NCI-H1930 (cell line): ENCODE measurements at places on chromosomes 13 and 19.

DNA sequence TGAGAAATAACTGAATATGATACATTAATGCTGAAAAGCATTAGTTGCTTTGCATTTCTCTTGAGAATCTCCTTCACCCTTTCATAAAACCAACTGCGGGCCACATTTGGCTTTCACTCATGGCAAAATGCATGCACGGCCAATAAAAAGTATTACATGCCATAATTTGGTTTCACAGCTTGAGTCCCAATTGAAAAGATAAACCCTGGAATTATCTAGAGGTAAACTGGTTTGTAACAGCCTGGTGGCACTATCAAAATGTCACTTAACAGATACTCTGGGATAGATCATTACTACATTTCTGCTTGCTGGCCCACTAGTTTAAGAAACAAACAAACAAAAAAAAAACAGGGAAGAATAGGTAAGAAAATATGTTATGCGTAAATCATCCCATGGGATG, 3.9 kb downstream of the OBI1 start:
- DNase-seq = no peak

GRCh38 chr19:8331263-8331845, 10.1 kb downstream of the RPS28 start:
- DNase-seq = no peak

DNA sequence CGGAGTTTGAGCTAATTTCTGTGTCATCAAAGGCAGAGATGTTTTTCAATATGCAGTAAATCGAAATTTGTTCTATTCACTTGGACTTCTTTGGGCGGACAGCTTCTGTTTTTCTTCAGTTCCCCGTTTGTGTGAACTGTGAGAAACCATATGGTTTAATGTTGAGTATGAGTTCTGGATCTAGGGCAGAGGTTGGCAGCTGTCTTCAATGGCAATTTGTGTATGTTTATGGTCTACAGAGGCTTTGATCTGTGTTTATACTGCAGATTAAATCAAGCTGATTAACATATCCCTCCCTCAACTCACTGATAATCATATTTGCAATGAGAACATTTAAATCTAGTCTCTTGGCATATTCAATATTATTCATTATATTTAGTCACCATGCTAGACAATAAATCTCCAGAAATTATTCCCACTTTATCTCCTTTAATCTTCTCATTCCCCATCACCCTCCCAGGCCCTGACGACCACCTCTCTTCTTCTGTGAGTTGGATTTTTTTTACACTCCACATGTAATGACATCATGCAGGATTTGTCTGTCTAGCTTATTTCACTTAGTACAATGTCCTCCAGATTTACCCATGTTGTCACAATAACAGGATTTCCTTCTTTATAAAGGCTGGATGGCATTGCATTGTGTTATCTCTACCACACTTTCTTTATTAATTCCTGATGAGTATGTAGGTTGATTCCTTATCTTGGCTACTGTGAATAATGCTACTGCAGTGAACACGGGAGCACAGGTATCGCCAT, 9.0 kb downstream of the ZNF331 start:
- no peak for DNase-seq

- no peak for DNase-seq
These were observed 1.3 kb upstream of the SNAPC2 start for GRCh38 chr19:7918615-7919421.

- DNase-seq = no peak
These were observed 47.6 kb downstream of the CEP89 start for GRCh38 chr19:32924200-32924599.

GRCh38 chr19:14416817-14417231, 2.3 kb downstream of the DDX39A start:
- DNase-seq = no peak

DNA sequence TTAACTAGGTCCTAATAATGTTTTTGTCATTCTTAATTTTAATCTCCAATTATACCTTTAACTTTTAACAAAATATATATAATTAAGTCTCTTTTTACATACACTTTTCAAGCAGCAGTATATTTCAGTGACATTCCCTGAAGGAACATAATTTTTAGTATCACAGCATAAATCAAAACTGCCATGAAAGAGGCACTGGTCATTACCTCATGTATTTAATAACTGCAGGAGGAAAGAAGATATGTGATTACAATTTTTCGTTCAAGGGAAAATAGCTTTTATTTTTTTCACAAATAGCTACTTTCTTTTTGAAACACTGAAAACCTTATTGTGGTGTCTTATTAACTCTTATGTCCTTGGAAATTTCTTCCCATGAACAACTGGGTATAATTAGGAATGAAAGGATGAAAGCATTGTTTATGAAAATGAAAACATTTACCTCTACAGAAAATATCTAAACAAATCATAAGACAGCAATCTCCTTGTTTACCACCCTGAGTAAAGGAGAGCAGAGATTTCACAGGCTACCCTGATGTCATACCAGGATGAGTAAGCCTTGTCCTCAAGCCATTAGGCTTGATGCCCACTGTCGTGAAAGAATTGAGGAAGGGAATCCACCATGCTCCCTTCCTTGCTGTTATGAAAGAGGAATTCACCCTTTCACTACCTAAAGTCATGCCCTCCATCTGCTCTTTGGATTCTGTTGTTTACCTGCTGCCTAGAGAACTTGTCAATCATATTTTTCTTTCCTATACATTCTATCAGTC, 877.2 kb upstream of the PCDH20 start:
- no peak for DNase-seq

GRCh38 chr13:65603160-65603559, 1627.0 kb downstream of the PCDH9 start:
- DNase-seq = no peak

DNA sequence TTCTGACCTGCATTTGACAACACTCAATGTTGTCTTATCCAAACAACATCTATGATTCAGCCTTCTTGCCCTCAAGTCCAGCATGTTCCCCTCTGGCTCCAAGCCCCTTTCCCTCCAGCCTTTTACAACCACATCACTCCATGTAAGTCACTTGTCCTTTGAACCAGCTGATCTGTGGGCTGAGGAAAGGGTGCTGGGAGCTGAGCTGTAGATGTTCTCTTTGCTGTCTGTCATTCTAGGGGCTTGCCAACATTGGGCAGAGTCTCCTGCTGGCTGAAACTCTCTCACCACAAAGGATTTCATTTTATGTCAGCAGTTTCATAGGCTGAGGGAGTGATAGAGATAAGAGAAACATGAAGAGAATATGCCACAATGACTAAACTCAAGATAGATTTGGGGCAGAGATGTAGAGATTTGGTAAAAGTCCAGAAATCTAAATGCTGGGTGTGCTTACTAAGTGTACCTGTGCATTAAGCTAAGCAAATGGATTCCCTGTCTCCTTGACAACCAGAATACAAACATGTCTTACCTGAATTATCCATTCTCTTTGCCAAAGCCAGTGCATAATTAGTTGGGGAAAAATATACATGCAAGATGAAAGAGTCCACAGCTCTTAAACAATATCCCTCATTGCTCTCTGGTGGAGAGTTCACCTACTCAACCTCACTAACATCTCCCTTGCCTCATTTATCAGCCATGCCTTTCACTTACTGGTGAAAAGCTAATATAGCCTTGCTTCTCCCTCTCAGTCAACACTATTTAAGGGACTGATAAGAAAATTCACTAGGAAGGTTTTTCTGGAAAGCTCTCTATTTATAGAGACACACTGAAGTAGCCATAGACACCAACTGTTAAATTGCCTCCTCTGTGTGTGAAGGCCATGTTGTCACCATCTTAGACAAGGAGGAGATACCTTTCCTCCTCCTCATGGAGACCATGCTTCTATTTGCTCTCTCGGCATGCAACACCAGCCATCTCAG, 175.5 kb upstream of the SERP2 start:
- DNase-seq = no peak

DNA sequence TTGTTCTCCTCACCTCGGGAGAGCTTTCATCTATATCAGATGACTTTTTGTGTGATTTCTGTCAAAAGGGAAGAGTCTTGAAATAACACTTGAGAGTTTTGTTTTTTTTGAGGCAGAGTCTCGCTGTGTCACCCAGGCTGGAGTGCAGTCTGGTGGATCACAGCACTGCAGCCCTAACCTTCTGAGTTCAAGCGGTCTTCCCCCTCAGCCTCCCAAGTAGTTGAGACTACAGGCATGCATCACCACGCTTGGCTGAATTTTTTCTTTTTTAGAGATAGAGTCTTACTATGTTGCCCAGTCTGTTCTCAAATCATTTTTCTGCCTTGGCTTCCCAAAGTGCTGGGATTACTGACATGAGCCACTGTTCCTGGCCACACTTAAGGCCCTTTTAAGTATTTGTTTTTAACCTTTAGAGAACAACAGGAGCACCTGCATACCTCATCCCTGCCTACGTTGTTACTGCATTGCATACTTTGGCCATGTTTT, 11.4 kb downstream of the NDFIP2 start:
- no peak for DNase-seq

GRCh38 chr19:33726756-33727155, 69.9 kb upstream of the KCTD15 start:
- no peak for DNase-seq

GRCh38 chr19:51810223-51810622, 15.3 kb downstream of the FPR3 start:
- no peak for DNase-seq

DNA sequence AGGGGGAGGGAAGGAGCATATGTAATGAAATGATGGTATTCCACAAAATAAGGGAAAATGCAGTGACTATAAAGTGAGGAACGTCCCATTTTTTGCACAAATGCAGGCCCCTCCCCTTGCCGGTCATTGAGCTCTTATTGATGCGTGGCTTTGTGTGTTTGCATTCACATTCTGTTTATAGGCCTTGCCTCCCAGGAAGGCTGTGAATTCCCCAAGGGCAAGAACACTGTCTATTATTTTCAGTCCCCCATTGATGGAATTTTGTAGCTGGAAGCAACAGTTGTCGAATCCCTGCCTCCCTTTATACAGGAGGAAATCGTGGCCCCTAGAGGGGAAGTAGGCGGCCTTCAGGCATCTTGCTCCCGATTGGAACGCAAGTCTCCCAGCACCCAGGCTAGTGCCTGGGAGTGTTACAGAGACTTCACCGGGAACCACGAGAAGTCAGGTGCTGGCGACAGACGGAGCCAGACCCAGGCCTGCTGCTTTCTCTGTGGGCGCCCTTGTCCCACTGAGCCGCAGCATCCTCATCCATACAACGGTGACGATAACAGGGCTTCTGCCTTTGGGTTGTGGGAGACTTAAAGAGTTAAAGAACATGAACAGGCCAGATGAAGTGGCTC, 6.9 kb downstream of the SBSN start:
- DNase-seq = no peak

- DNase-seq = no peak
These were observed 14.7 kb upstream of the USP12 start for GRCh38 chr13:27186295-27186694.

DNA sequence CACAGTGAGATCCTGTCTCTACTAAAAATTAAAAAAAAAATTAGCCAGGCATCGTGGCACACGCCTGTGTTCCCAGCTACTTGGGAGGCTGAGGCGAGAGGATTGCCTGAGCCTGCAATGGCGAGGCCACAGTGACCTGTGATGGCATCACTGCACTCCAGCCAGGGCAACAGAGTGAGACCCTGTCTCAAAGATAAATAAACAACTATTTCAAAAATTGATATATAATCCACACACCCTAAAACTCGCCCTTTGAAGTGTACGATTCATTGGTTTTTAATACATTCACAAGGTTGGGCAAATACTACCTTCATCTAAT, 12.1 kb upstream of the TICAM1 start:
- no peak for DNase-seq

- DNase-seq = no peak
These were observed 985.4 kb downstream of the DIAPH3 start for GRCh38 chr13:59178344-59178743.

DNA sequence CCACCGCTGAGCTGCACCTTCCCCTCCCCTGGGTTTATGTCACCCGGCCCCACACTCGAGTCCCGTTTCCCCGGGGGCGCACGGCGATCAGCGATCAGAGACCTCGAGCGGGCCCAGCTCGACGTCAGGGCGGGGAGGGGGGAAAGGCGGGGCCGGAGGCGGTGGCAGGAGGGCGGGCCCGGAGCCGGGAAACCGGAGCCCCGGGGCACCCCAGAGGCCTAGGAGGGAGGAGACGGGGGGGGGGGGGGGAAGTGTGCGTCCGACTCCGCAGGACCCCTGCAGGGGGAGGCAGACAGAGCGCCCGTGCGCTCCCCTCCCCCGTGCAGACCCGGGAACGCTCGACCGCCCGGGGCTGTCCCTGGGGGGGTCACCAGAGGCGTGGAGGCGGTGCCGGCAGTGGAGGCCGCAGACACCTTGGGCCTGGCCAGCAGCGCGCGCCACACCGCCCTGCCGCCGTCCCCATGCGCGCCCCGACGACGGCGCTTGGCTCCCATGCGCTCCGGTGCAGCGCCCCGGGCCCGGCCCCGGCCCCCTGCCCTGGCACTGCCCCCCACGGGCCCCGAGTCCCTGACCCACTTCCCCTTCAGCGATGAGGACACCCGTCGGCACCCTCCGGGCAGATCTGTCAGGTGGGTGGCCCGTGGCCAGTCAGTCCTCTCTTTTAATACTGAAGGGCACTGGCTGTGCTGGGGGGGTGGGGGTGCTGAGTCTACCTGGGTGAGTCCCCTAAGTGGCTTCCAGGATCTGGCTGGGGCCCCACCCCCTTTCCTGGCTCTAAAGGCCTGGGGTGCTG, 11.8 kb downstream of the PDE4A start:
- DNase-seq = no peak

DNA sequence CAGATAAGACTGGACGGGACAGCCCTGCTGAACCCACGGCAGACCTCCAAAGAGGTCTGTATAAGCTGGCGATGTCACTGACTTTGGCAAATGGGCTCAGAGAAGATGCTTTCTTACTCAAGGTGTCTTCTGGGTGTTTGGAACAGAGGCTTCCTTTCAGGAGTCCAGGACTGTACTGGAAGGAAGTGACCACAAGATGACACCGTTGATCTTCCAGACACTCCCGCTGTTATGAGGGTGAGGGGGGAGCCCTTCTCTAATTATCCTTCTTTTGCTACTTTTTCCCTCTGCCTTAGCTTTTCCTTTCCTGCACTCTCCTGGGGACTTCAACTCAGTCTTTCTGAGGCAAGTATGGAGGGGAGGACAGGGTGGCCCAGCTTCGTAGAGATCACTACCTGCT, 65.2 kb upstream of the ZNF599 start:
- no peak for DNase-seq

DNA sequence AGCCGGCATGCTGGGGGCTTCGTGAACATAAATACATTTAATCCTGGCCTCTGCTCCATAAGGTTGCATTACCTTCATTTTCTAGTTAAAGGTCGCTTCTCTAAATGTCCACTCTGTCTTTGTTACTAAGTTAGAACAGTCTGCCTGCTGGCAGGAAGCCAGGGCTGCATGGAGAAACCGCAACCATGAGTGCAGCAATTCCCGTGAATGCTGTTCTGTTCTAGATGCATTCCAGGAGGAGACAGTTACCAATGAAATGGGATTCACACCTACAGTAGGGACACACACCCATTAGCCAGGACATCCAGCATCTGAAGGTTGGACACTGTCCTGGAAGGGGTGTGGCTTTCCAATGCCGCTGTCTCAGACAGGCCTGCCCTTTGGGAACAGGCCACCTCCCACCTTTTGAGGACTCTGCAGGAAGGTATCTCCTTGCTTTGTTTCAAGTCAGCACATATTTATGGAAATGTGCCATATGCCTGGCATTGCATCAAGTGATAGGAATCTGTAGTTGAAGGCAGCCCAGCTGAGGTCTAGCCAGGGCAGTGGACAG, 129.7 kb downstream of the SLC7A1 start:
- no peak for DNase-seq

GRCh38 chr13:93672996-93673395, 446.4 kb downstream of the GPC6 start:
- DNase-seq = no peak

GRCh38 chr13:106351251-106351650, 184.2 kb downstream of the EFNB2 start:
- DNase-seq = no peak
